T-helper 1 cell (primary cell): ENCODE measurements at places on chromosomes 4 and X.

GRCh38 chr4:117137145-117137544, 51.8 kb upstream of the TRAM1L1 start:
- DNase-seq, result no peak

DNA sequence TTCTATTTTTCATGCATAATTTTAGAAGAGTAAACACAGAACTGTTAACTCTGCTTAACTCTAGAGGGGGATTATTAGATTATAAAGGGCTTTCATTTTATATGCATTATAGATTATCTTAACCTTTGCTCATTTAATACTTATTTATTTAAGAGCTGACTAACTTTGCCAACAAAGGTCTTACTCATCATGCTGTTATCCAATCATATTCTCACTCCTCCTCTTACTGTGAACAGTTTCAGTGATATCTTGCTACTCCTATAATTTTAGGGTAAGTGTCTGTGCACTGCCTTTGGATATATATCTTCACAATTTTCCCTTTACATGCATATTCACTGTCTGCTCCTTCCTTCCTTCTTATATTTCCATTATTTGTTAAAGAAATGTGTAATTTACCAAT, 1814.9 kb downstream of the STIM2 start:
- no peak for DNase-seq

- DNase-seq, result no peak
Measured at GRCh38 chr4:99654361-99654761, 3.3 kb downstream of the C4orf54 start.

DNA sequence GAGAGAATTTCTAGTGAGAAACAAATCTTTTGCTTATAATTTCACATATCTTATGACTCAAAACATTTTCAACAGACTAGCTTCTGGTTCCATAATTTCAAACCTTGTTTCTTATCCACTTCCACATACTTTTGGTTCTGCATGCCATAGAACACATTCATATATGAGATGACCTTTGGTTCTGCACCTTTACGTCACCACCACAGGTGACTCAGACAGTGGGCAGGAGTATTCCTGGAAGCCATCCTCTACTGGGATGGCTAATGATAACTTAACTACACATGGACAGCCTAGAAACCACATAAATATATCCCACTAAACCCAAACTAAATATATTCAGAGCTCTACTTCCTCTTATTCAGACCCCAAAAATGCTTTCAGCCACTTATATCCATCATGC, 133.3 kb downstream of the DCK start:
- no peak for DNase-seq

DNA sequence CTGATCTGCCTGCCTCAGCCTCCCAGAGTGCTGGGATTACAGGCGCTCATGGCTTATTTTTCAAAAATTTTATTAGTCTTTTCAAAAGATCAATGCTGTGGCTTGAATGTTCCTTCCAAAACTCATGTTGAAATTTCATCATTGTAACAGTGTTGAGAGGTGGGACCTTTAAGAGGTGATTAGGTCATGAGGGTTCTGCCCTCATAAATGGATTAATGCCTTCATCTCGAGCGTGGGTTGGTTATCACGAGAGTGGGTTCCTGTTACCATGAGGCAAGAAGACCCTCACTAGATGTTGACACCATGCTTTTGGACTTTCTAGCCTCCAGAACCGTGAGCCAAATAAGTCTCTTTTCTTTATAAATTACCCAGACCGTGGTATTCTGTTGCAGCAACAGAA, 30.3 kb downstream of the EIF2S3 start:
- DNase-seq, result no peak

GRCh38 chr4:17029432-17029831, 131.0 kb upstream of the LDB2 start:
- no peak for DNase-seq

GRCh38 chr4:48665555-48666186, 114.4 kb downstream of the FRYL start:
- DNase-seq, result no peak

GRCh38 chr4:181702864-181703495, 540.2 kb upstream of the TENM3 start:
- no peak for DNase-seq
